ENCODE measurements at places on chromosomes 7 and 10. TPM values are rescaled to one million over a fixed set of nuclear protein-coding genes. Genes with fewer than 3 reads are reported as not detected.

- no peak for DNase-seq
These were observed 34.8 kb upstream of the MSMB start for GRCh38 chr10:46080886-46081285.

DNA sequence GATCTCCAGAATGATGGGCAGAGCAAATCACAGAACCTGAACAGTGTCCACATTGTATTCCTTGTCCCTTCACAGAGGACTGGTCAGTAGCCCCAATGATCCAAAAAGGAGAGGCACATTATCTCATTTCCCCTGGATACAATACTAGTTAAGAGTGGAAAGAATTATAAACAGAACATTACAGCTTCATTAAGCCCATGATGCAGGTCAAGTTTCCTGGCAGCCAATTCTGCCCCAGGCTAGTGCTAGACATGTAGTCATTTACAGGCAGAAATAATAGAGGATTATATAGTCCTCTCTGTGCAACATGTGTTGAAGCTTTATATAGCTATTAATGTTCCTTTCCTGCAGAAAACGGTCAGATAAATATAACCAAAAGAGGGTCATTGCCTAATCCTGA lies 124.3 kb upstream of the WNT16 start:
- DNase-seq: no peak

- DNase-seq: no peak
These were observed 370.3 kb downstream of the BMPER start for GRCh38 chr7:34275624-34276023.

GRCh38 chr10:131831561-131831960 lies 69.2 kb upstream of the PPP2R2D start:
- no peak for DNase-seq

GRCh38 chr7:139441961-139442360 lies 41.5 kb downstream of the KLRG2 start:
- DNase-seq: no peak

DNA sequence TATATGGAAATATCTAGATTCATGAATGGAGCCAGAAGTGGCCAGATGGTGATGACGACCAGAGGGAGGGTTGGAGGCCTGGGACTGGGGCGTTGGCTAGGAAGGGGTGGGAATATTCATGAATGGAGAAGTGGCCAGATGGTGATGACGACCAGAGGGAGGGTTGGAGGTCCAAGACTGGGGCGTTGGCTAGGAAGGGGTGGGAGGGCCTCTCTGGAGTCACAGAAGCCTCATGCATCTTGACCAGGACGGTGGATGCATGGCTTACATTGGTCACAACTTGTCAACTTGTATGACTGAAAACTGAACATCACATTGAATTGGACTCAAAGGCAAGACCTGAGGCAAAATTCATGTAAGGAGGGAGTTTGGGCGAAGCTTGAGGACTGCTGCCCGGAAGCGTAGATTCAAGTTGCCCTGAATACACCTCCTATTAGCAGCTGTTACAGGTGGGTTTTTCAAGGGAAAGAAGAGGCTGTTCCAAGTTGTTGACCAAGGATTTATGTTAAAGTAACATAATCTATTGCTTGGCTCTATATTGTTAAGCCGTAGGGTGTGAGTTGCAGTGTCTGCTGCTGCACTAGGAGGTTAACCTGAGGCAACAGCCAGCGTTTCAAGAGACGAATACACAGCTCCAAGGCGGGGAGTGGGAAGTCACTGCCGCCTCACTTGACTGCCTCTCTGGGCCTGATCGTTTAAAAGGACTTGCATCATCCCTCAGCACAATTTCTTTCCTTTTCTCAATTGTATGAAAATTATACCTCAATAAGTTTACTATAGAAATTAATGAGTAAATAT lies 55.1 kb upstream of the FAM20C start:
- DNase-seq: no peak

DNA sequence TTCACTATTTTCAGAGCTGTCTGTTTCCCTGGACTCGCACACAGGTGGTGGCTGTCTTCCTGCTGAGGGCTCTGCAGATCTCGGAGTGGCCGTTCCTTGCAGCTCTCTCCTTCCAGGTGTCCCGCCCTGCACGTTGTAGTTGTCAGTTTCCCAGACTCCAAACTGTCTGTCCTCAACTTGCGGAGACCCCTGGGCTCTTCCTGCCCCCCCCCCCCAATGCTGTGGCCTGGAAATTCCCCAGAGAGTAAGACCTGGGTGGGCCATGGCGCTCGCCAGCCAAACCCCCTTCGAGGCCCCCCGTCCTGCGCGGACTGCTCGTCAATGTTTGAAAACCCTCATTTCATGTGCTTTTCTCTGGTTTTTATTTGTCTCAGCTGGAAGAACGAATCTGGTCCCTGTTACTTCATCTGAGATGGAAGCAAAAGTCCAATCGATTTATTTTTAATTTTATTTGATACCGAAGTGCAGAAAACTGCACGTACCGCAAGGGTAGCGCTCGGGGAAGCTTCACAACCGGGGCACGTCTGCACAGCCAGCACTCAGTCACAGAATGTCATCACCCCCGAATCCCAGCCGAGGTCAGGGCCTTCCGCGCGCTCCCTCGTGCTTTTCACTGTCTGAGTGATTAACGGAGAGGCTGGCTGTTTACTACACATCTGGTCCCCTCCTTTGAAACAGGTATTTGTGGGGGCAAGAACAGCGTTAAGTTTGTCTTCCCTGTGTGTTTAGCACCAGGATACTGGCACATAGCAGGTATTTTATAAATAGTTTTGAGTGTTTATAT lies 46.4 kb upstream of the NKX6-2 start:
- DNase-seq: no peak

- no peak for DNase-seq
These were observed 148.6 kb downstream of the SH3PXD2A start for GRCh38 chr10:103706762-103707161.

GRCh38 chr10:81872206-81872862 lies 2.7 kb upstream of the NRG3 start:
- DNase-seq: no peak

DNA sequence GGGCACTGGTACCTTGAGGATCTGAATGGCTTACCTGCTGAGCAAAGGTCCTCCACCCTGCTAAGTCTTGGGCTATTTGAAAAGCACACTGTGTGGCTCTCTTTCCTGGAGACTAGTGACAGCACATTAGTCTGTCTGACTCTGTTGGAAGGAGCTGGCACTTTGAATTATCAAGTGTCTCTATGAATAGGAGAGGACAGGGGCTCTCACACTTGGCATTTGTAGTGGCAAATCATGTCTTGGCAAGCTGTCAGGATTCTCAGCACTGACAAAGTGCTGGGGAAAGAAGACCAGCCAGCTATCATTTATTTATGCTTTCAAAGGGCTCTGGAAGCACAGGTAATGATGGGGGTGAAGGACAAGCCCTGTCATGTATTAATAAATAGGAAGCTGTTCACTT lies 62.8 kb downstream of the MTPN start:
- no peak for DNase-seq

- no peak for DNase-seq
These were observed 398.0 kb downstream of the NXPH1 start for GRCh38 chr7:8831376-8831775.

NPC1L1 gene
- total RNA-seq: not detected

DOCK4 gene
- total RNA-seq: 0.62 TPM

ZNF425 gene
- total RNA-seq: 0.57 TPM

SAMD9L gene
- 8.2 TPM for total RNA-seq

SFXN3 gene
- total RNA-seq: 15.7 TPM

PLAC9 gene
- not detected for total RNA-seq

CCDC172 gene
- total RNA-seq: not detected

ADAM8 gene
- total RNA-seq: 120 TPM

TCERG1L gene
- not detected for total RNA-seq

SRRM3 gene
- not detected for total RNA-seq

Data from activated naive CD4-positive, alpha-beta T cell treated with anti-CD3 and anti-CD28 coated beads for 36 hours (primary cell).